ENCODE measurements at places on chromosomes 12 and 14.

DNA sequence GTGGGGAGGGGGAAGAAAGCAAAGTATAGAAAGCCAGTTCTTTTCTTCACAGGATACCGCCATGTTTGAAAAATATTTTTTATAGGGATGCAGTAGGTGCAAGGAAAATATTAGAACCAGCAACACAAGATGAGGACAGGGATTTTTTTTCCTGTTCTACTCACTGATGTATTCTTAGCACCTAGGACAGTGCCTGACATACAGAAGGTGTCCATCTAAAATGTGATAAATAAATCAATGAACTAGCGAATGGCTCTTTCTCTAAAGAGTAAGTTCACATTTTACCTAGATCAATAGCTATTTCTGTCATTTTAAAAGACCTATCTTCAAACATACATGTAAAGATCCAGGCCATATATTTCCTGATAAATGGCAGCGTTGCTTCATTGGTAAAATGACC is 18.8 kb downstream of the EGLN3 start:
- no peak for DNase-seq

- DNase-seq, result no peak
Measured at GRCh38 chr12:67475725-67476124, 172.8 kb upstream of the DYRK2 start.

DNA sequence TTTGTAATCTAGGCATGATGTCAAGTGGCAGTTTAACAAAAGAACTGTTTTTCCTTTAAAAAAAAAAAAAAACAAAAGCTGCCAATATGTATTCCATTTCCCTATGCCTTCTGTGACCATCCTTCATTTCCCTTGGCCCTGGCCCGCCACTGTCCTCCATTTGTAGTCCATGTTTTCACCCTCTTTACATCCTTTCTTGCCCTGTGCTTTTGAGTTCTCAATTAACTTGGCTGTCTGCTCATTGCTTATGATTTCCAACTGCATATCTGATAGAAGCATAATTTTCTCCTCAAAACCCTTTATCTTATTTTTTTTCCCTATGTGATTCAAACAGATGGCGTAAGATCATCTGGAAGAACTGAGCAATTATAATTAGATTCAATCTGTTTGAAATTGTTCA is 297.5 kb downstream of the NAV3 start:
- no peak for DNase-seq

GRCh38 chr14:94517641-94518257 is 8.5 kb upstream of the SERPINA12 start:
- DNase-seq, result no peak

DNA sequence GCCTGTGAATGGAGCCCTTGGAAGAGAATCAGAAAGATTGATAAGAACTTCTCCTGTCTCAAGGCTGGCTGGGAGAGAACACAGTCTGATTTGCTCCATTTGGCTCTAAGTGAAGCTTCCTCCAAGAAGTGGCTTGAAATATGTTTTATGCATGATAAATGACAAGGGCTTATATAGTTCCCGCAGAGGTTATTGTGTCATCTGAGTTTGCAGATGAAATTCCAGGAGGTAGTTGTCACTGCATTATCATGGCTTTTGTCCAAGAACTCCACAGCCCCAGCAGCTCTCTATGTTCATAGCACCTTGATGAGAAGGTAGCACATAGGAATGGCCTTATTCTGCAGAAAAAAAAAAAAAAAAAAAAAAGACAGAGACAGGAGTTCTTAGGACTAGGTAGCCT is 108.5 kb downstream of the DACT1 start:
- no peak for DNase-seq

DNA sequence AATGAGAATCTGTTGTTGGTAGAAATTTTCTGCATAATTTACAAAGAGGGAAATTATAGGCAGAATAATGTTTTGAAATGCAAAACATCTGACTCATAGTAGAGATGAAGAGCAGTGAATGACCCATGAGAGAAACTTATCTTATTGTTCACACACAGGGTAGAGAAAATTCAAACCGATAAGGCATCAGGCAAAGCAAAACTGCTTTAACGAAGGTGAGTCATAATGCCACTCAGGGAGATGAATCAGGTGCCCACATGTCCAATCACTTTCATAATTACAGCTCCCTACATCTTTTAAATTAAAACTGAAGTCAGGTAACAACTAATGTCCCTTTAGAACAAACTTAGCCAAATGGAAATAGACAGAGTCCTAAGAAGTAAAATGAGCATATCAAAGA is 265.6 kb upstream of the GARIN6 start:
- DNase-seq, result no peak

GRCh38 chr14:88255798-88256197 is 67.3 kb downstream of the KCNK10 start:
- no peak for DNase-seq

DNA sequence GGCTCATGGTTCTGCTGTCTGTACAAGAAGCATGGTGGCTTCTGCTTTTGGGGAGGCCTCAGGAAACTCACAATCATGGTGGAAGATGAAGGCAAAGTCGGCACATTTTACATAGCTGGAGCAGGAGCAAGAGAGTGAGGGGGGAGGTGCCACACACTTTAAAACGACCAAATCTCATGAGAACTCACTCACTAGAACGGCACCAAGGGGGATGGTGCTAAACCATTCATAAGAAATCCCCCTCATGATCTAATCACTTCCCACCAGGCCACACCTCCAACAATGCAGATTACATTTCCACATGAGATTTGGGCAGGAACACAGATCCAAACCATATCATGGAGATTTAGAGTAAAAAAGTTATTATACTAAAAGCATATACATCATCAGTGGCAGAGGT is 13.6 kb upstream of the LEMD3 start:
- DNase-seq, result no peak

DNA sequence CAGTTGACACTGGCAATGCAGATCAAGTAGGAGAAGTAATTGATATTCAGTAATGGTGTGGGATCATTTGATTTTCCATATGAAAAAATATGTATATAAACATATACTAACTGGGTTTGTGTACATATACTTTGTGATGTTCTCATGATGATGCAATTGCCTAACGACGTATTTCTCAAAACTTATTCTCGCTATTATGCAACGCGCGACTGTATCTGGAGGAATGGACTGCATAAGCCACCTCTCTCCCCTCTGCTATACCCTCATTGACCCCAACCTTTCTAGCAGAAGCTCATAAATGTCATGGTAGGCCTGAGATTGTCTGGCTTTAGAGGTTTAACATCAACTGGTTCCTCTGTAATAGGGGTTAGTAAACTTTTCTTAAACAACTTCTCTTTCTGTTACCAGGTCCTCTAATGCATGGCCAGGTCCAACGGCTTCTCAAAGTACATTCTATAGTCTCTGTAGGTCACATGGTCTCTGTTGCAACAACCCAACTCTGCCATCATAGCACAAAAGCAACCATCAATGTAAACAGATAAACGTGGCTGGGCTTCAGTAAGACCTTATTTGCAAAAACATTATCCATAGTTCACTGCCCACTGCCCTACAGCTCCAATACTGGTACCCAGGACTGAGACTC is 59.3 kb downstream of the FOXN3 start:
- no peak for DNase-seq
